ENCODE measurements at places on chromosomes 2 and 18.

DNA sequence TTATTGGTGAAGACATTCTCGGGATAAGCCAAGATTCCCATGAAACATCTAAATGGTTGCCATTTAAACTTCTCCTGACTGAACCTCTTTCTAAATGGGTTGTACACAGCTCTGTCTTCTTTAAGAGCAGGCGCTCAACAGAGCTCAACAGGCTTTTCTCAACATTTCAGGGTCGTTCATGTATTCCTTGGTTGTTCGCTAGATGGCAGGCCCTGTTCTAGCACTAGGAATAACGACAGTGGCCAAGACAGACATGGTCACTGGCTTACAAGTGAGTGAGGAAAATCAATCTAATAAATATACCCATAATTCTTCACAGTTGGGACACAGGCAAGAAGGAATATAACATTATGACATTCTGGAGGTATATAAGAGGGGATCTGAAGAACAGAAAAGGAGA is 154.5 kb downstream of the SMAD2 start:
- DNase-seq = no peak

DNA sequence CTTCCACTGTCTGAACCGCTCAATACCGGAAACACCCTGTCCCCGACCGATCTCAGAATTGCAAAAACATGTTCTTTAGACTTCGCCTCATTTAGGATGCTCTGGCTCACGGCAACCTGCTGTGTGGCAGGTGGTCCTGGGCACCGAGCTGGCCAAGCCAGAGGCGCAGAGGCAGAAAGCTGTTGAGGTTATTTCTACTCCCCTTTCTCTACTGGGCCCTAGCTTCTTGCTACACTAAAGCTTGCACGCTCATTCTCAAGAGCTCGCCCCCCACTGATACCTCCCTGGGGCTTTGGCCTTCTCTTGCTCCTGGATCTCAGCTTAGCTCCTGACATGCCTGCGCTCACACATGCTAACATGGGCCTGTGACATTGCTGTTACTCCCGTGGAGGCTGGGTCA is 417.4 kb downstream of the LPIN1 start:
- no peak for DNase-seq

DNA sequence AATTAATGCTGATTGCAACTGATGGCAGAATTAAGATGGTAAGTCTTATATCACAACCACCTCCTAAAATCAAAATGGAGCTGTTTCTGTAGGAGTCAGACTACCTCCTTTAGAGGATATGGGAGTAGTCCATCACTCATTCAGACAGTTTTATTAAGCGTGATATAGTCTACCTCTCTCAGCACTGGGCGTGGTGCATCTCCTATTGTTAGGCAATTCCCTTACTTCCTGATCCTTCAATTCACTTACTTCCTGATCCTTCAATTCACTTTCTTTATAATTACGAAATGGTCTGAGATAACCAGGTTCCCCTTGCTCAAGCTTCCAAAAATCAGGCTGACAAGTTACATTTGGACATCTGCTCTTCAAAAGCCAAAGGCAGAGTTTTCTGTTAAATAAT is 31.9 kb downstream of the ATP8B1 start:
- no peak for DNase-seq

- no peak for DNase-seq
These were observed 183.9 kb downstream of the SH3RF3 start for GRCh38 chr2:109312902-109313301.

DNA sequence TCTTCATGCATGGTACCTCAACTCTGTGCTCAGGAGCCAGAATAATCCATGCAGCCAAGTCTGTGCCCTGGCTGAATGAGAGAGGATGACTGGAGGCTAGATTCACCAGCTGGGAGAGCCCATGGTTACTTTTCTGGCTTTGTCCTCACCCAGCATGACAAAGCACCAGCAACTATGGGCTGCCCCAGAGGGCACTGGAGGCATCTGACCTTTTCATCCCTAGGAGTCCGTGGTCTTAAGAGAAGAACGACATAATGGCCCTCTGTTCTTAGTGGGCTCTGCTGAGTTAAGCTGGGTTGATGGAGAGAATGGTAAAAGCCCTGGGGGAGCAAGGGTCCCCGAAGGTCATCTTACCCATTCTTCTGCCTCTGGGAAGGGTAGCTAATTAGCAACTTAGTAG is 54.6 kb upstream of the TNP1 start:
- DNase-seq = no peak

Data from occipital lobe (tissue), 3 donors.